DMS 273 treated with DMSO at 0.1 percent for 48 hours (cell line): ENCODE measurements at places on chromosomes 13 and 19.

DNA sequence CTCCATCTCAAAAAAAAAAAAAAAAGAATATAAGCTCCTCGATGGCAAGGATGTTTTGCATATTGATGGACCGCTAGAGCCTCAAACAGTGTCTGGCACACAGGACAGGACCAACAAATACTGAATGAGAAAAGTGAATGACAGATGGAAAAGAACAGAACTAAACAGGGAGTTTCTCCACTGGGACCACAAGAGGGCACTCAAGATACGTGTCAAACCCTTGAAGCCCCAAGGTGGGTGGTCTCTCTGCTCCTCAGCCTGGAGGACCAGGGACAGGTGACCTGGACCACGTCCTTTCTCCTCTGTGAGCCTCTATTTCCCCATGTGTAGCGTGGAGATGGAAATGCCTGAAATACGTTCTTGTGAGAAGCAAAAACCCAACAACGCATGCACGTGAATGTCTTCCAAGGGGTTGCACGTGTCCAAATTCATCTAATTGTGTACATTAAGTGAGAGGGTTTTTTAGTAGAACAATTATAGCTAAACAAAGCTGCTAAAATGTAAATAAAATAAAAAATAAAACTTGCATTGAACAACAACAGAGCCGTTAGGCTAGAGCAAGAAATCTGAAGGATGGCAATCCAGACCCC is 5.7 kb upstream of the CDC42EP5 start:
- DNase-seq, result no peak

- no peak for DNase-seq
These were observed 181.5 kb downstream of the FOXO1 start for GRCh38 chr13:40484974-40485373.

GRCh38 chr19:40663695-40664692 is 26.5 kb downstream of the NUMBL start:
- no peak for DNase-seq

GRCh38 chr19:49848938-49849337 is 2.0 kb upstream of the PTOV1 start:
- DNase-seq, result no peak

DNA sequence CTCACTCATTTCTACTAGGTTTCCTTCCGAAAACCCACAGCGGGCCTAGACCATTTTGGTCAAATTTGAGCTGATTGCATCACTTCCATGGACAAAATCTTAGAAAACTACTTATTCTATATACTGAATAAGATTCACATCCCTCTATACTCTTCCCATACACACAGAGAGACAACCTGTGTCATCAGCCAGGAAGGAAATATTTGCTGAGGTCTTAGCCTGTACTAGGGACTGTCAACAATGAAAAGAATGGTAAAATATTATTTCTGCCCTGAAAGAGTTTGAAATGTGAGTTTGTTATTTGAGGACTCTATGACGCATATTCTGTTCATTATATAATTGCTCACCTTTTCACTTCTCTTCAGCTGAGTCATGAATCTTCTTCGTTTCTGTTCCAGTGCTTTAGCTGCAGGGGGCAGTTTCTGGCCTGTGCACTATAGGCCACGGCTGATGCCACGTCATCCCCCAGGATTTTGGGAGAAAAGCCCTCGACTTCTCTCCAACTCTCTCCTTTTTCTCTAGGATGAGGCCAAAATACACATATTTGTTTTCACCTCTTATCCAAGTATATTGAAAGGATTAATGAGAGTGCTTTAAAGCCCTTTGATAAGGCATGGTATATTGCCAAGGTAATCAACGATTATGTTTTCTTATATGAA is 47.7 kb downstream of the GSX1 start:
- no peak for DNase-seq

- peak; percentile 56 for DNase-seq
These were observed 1.3 kb upstream of the ZIC2 start for GRCh38 chr13:99980201-99980823.

GRCh38 chr13:111659219-111659775 is 338.9 kb downstream of the TEX29 start:
- no peak for DNase-seq

GRCh38 chr13:61725806-61726205 is 310.2 kb upstream of the PCDH20 start:
- no peak for DNase-seq

GRCh38 chr19:14031719-14032480 is at the start of gene IL27RA:
Gene IL27RA (plus strand): TSS chr19:14031762. CDS start chr19:14031873, 111 bp downstream.
- no peak for DNase-seq

DNA sequence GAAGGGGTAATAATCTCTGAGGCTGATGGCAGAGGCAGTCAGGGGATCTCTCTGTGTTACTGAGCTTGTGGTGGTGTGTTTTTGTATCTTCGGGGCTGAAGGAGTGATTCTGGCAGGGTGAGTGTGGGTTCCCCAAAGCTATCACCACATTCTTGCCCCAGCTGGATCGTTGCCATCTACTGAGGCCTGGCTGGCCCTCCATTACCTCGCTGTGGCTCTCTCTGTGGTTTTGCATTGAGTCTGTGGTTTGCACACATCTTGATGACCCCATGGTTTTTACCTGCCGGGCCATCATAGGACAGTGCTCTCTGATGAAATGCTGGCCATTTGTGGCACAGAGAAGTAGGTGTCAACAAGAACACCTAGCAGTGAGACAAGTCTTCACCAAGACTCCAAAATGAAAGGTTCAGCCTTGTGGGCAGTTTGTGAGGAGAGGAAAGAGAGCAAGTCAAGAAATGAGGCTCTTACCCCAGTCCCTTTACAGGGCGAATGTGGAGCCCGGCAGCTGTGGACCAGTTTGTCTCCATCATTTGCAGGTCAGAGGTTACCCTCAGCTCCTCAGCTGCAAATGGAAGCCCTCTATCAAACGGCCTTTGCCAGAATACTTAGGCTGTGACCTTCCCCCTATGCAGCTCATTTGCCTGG is 69.0 kb upstream of the NPAS1 start:
- no peak for DNase-seq

DNA sequence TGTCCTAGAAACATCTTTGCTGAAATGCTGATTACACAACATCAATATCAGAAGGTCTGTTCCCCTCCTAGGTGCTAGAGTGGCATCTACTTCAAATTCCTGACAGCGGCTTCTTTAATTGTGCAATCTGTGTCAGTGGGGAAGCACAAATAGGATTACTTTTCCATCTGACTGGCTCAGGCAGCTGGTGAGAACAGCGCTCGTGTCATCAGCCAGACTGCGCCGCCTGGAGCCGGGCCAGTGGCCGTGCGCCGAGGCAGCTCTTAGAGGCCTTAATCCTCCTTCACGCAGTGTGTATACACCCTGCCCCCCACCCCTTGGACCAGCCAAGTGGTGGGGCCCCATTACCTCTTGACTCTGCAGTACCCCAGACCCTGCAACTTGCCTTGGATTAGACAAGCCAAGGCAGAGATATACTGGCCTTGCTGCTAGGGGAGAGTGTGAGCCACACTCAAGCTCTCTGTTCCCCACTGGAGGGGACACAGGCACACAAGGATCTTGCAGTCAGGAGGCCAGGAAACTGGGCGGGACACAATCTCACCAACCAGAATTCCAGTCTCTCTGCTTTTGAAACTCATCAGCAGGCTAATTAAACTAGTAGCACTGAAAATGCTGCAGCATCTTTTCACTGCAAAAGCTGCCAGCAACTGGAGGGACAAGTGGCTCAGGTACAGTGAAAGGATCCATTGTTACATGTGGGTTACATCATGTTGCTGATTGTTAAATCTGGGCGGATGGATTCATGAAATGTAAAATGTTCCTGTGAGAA is 48.9 kb upstream of the EPHX3 start:
- DNase-seq, result peak; percentile 52

GRCh38 chr13:66036024-66036614 is 1194.0 kb downstream of the PCDH9 start:
- no peak for DNase-seq

- DNase-seq, result no peak
These were observed 221.3 kb upstream of the SLITRK6 start for GRCh38 chr13:86020351-86021002.

DNA sequence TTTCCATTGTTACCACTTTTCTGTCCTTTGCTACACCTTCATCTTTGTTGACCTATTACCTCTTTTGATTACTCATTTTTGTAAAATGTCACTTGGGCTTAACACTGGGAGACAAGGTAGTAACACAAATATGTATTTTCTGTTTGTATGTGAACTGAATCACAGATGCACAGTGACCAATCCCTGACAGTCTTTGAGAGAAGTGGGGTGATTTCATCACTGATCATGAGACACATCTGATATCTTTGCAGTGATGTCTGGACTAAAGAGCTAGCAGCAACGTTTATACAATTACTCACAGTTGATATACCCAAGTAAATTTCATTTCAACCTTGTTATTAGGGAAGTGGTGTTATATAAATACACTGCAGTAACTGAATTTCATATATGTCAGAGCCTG is 1397.4 kb upstream of the SPRY2 start:
- no peak for DNase-seq

DNA sequence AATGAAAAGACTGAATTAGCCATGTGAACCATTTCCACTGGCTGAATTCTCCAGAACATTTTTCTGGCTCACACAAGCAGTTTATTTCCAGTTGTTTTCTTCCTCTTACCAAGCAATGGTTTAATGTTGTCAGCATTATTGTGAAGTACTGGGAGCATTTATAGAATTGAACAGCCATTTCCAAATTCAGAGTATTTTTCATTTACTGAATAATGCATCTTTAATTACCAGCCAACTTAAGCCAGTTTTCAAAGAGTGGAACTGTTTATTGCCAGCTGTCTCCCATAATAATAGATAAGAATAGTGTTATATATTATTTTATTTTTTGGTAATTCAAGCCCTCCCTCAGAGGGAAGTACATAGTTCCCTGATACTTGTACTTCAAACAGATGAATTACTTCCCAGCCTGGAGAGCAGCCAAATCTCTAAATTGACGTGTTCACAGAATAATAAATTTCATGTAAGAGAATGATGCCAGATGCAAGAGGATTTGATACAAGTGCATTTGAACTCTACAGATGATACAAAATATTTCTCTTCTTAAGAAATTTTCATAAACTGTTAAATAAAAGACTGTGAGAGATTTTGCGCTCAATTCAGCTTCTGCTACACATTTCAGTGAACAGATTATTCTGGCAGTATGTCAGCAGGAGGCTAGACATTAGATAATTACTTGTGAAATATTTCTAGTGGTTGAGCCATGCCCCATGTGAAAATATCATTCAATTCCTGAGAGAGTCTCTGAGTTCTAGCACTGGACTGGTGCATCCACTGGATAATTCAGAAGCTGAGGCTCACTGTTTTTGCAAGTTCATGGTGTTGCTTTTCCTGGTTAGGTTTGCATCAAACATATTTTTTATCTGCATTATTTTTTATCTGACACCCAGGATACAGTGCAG is 315.9 kb downstream of the SLC7A1 start:
- DNase-seq, result peak; percentile 29

DNA sequence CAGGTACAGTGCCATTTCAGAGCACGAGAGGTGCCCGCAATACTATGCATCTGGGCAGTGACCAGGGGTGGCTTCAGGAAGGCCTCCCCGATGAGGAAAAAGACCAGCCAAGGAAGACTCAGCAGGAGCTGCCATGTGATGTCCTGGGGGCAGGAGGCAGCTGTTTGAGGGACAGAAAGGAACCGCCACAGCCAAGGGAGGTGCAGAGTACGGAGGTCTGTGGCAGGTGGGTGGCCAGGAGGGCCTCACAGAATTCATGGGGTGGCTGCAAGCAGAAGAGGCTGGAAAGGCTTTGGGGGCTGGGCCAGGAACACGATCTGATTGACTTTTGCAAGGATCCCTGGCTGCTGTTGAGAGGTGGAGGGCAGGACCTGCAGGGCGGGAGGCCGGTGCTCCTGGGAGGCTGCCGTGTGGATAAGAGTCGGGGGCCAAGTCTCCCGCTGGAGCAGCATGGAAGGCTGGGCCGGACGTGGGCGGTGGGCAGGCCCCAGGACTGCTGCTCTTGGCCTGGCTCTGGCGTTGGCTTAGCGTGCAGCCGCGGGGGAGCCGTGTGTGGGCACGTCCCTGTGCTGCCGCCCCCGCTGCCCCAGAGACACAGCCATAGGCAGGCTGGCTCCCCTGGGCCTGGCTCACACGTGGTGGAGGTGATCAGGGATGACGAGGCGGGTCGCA is 29.1 kb downstream of the CEBPA start:
- no peak for DNase-seq

DNA sequence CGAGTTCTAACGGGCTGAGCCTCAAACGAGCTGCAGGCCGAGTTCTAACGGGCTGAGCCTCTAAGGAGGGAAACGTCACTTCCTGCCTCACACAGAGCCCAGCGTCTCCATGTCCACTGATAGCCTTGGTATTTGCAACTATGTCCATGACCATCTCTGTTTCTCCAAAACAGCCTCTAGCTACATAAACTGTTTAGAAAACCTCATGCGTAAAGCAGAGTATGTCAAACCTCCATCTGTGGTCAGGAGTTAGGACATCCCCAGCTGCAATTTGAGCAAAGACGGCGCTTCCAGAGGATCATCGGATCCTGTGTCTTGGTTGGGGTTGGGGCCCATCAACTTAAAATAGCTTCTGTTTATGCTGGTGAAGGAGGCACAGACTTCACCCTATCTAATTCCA is 20.8 kb downstream of the RASA3 start:
- DNase-seq, result no peak

DNA sequence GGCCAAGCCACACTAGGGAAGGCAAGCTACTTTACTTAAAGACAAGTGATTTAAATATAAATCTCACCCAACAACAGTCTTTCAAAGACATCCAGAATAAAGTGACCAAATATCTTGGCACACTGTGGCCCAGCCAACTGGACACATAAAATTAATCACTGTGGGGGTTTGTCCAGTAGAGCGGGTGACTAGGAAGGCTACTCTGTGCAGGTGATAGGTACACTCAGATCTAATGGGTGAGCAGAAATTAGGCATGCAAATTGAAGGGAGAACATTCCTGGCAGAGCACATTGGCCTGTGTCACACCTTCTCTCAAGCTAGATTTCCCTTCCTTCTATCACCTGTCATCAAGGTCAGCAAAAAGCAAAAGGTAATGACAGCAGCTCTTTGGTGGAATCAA is 23.4 kb upstream of the CYSLTR2 start:
- no peak for DNase-seq

GRCh38 chr13:60733933-60734332 is 336.9 kb downstream of the TDRD3 start:
- DNase-seq, result no peak

DNA sequence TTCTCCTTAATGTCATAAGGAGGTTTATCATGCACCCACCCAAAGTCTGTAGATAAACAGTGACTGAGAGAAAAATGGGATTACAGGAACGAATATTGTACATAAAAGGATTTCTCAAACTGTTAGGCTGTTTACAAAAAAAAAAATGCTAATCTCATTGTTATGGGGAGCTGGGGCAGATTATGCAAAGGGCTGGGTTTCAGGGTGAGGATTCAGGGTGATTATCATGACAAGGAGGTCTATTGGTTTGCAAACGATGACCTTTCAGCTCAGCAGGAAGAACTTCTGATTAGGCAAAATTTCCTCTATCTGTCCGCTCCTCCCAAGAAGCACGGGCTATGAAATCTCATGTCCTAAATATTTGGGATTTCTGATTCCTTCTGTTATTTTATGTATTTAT is 41.4 kb downstream of the NLRP12 start:
- no peak for DNase-seq

GRCh38 chr13:100566543-100566942 is 22.0 kb downstream of the GGACT start:
- no peak for DNase-seq
